ENCODE measurements at places on chromosomes 1 and 21.

- DNase-seq = no peak
These were observed 23.1 kb upstream of the TNFRSF1B start for GRCh38 chr1:12143631-12144155.

- no peak for DNase-seq
These were observed 47.4 kb upstream of the MTF2 start for GRCh38 chr1:93031711-93032110.

DNA sequence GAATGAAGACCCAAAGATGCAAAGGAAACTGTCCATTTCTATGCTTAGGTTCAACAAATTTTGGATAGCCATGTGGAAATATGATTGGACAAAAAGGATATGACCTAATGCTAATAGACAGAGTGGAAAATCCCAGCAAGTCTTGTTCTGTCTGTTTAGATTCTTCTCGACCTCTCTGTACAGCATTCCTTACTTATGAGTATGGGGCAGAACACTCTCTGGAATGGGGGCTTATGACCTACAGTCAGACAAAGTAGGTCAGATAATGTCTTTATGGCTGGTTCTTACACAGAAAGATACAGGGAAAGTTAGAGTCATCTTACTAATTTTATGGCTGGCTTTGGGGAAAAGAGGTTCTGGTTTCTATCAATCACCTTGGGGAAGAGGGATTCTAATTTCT, 2.8 kb downstream of the GCSAML start:
- no peak for DNase-seq

- DNase-seq = no peak
These were observed at the start of gene KRTAP10-10 for GRCh38 chr21:44637018-44637850. KRTAP10-10 (plus strand) TSS chr21:44637356; CDS start chr21:44637418, 62 bp downstream.

DNA sequence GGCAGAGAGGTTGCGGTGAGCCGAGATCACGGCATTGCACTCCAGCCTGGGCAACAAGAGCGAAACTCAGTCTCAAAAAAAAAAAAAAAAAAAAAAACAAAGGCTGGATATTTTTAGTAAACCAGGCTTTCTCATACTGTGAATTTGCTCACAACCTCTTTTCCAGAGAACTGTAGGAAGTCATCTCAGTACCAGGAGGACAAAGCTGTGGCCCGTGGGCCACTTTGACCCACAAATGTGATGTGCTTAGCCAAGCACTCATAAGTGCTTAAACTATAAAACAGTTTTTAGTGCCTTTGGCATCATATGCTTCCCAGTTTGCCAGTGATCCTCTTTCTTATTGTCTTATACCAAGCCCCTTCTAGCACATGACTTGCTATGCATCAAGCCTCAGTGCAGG, 46.5 kb downstream of the RNF11 start:
- DNase-seq = no peak

DNA sequence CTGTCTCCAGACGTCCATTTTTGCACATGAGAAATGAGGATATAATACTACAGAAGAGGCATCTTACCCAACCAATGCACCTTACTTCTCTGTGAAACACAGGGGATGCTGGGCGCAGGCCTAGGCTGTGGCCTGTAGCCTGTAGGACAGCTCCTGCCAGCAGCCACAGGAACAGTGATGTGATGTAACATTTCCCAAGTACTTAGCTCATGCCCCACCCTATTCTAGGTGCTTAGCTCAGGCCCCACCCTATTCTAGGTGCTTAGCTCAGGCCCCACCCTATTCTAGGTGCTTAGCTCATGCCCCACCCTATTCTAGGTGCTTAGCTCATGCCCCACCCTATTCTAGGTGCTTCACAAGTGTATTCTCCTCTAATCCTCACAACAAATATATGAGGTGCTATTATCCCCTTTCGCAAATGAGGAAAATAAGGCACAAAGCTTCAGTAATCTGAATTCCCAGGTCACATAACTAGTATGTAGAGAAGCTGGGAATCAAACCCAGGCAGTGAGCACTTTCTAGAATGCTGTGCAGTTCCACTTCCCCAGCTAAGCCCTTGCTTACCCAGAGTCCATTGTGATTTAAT, 4.6 kb upstream of the NAXE start:
- no peak for DNase-seq

GRCh38 chr1:116389013-116389412, 16.0 kb downstream of the ATP1A1 start:
- DNase-seq = no peak

GRCh38 chr1:247528812-247529474, 7.3 kb downstream of the OR2C3 start:
- no peak for DNase-seq

DNA sequence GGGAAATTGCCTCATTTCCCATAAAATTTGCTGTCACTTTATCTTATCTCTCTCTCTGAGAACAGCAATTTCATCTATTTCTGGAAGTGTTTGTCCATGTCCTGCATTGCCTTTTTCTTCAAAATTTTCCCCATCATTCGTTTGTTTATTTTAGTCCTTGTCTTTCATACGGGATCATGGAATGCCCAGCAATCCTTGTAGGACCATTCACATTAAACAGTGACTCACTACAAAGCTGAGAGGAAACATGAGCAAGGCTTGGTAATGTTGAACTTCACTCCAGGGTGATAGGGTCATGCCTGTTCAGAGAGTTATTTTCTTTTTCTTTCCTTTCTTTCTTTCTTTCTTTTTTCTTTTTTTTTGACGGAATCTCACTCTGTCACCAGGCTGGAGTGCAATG, 32.2 kb upstream of the HNRNPU start:
- no peak for DNase-seq

DNA sequence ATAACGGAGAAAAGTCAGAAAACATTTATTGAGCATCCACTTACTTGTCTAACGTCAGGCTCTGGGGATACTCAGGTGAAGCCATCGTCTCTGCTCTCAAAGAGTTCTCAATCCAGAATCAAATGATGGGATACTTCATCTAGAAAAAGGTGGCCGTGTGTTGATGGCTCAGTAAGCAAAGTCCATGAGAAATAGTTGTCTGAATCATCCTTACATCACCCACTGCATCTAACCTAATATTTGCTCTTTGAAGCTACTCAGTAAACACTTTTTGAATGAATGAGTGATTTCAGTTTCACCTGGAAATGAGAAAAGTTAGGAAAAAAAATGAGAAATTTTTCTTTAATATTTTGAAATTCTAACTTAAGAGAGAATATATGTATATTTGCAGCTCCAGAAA, 155.3 kb upstream of the PKN2 start:
- no peak for DNase-seq

DNA sequence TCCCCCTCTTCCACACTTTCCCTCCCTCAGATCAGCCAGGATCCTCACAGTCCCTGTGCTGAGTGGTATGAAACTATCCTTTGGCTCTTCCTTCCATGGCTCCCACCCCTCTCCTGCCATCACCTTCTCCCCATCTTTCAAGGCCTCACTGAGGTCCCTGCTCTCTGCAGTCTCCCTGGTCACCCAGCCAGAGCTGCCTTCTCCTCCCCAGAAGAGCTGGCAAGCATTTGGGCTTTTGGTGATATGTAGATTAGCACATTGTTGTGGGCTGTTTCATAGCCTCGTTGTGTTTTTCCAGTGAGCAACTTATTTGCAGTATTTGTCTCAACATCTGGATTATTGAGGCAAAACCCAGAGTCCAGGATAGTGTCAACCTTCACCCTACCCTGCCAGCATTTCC, 2.2 kb downstream of the CSF1 start:
- no peak for DNase-seq

GRCh38 chr1:63413394-63413793, 46.0 kb downstream of the ALG6 start:
- DNase-seq = no peak

DNA sequence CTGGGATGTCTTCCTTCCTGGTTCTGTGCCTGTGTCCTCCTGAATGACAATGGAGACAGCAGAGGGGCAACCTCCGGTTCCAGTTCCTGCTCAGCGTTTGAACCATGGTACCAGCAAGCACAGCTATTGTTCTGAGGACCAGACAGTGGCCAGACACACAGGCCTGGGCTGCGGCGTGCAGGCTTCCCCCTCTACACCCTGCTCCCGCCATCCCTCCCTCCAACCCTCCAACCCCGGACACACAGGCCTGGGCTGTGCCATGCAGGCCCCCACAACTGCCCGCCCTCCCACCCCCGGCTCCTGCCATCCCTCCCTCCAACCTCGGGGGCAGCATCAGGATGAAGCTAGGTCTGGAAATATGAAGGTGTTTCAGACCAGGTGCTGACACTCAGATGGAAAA, 5.6 kb upstream of the MEGF6 start:
- DNase-seq = no peak

DNA sequence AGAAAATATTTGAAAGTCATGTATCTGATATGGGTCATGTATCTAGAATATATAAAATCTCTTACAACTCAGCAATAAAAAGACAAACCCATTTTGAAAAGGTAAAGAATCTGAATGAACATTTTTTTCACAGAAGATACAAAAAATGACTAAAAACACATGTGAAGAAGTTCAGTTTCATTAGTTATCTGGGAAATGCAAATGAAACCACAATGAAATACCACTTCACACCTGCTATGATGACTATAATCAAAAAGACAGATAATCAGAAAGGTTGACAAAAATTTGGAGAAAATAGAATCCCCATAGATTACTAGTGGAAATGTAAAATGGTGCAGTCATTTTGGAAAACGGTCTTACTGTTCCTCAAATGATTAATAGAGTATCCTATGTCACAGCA, 631.0 kb downstream of the MRPL39 start:
- DNase-seq = no peak

- DNase-seq = no peak
These were observed 63.1 kb downstream of the KIF21B start for GRCh38 chr1:200960236-200960947.

DNA sequence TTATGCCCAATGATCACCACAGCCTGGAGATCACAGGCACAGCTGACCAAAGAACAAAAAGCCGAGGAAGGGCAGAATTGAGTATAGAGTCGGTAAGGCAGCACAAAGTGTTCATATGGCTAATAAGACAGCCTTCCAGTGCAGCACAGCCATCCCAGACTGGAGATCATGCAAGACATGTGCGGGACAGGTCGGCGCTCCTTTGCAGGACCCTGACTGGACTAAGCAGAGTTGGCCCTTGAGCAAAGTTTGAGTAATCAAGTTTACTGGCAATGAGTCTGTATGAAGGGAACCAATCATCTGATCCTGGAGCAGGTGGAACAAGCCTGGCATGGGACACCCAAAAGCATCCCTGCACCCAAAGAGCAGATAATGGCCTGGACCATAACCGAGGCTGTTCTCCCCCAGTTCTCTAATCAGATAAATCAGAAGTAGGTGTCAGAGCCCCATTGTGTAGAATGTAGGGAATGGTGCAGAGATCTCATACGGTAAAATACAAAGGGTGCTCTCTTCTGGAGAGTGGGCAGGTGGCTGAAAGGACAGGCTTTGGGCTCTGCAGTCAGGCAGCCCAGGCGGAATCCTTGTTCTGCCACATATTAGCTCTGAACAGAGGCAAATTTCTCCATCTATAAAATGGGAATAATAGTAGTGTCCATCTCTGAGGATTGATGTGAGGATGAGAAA, 10.7 kb upstream of the DNASE2B start:
- no peak for DNase-seq

DNA sequence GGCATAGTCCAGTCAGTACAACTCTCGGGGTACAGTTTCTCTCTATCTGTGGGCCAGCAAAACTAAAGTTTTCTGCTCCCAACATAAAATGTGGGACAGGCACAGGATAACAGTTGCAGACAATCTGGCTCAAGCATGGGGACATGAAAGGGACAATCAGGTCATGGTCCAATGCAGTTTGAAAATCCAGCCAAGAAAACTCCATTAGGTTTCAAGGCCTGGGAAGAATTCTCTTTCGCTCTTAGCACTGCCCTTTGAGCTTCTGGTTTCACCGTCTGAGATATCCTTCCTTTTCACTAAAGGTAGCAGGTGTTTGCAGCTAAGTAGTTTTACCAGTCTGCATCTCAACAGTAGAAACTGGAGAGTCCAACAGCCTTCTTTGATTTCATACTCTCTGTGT, 21.1 kb upstream of the IL22RA1 start:
- DNase-seq = no peak

- DNase-seq = no peak
These were observed 23.1 kb downstream of the GPR137B start for GRCh38 chr1:236165238-236165981.

- no peak for DNase-seq
These were observed 159.8 kb downstream of the SETD4 start for GRCh38 chr21:35900539-35900938.

DNA sequence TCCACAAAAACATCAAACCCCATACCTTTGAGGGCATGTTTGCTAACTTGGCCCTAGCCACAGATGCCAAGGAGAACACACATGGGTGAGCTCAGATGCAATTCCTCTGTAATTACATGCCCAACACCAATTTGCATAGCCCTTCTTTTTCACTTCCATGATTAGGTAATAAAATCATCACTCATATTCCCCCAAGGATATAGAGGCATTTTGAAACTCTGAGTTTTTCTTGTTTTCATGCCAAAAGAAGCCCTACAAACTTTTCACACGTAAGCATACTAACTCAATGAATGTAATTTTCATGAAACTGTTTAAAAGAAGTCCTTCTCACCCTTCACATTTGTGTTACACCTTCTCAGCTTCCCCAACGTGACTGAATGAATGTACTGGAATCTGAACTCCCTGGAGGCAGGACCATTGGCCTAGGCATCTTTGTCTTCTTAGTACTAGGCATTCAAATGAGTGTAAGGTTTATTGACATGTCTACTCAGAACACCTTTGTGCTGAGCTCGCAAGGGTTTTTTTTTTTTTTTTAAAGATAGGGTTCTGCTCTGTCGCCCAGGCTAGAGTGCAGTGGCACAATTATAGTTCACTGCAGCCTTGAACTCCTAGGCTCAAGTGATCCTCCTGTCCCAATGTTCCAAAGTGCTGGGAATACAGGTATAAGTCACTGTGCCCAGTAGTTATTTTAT, 31.0 kb downstream of the FBXO42 start:
- DNase-seq = no peak

GRCh38 chr1:209805341-209805781, 581 bp downstream of the IRF6 start:
- DNase-seq = no peak

- DNase-seq = no peak
These were observed 36.3 kb upstream of the AHCYL1 start for GRCh38 chr1:109948285-109948630.

- DNase-seq = no peak
These were observed 129.8 kb downstream of the VAV3 start for GRCh38 chr1:107835151-107835670.

- no peak for DNase-seq
These were observed 61.0 kb downstream of the KCNJ6 start for GRCh38 chr21:37855271-37855646.

DNA sequence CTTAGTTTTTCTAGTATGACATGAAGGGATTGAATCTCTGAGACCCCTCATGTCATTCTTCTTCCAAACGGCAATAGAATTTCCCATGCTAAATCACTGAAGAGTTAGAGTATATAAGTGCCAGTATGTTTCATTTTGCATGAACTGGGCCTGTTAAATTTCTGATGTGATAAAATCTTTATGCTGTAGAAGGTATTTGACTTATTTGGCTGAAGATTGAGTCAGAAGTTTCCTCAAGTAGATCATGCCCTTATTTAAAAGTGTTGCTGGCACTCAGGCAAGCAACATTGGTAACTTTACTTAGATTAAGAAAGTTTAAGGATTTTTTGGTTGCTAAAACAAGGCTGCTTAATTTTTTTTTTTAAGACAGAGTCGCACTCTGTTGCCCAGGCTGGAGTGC, 13.3 kb downstream of the ATF6 start:
- DNase-seq = no peak
